ENCODE measurements at places on chromosomes 6 and 20.

DNA sequence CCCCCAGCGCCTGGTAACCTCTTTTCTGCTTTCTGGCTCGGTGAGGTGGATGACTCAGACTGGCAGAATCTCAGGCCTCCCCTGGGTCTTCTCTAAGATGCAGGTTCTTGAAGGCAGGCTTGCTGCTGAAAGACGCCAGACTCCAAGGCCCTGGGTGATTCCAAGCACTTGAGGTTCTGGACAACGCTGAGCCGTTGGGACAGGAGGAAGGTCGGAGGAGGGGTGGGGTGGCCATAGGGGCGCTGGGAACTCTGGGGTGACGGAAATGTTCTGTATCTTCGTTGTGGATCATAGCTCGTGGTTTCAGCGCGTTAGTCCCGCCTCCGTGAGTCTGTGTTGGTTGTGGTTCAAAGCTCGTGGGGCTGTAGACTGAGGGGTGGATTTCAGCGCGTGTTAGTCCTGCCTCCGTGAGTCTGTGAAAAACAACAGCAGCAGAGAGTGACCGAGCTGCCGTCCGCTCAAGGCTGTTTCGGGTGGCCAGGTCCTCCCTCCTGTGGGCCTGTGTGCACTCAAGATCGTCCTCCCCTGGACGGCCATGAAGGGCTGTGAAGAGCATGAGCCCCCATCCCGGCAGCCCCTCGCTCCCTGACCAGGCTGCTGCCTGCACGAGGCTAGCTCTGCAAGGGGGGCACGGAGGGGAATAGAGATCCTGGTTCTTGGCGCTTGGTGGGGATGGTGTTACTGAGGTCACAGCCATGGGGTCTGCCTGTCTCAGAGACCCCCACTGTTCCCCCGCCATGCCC lies 7.7 kb downstream of the NTSR1 start:
- no peak for DNase-seq

- no peak for DNase-seq
Observed at GRCh38 chr20:1294497-1294896, 28.4 kb downstream of the SNPH start.

- no peak for DNase-seq
Observed at GRCh38 chr6:105035299-105035698, 78.4 kb downstream of the LIN28B start.

- DNase-seq: no peak
Observed at GRCh38 chr6:208364-208763, 83.9 kb upstream of the DUSP22 start.

GRCh38 chr6:40393641-40394040 lies 193.5 kb downstream of the LRFN2 start:
- no peak for DNase-seq

DNA sequence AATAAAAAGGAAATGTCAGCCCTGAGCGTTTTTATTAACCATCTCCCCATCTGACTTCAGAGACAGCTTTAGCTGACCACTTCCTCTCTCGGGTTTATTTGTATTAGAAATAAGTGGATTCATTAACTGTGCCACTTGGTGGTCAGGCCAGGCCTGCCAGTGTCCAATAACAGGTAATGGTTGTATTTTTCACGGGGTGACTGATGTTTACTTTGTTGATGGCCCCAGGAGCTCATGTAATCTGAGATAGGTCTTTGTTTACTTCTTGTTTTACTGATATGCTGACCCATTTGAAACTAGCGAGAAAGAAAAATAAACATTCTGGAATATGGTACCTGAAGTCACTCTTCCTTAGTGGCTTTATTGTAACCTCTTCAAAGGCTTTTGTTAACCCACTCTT lies 504.3 kb upstream of the SLC35B3 start:
- DNase-seq: no peak

DNA sequence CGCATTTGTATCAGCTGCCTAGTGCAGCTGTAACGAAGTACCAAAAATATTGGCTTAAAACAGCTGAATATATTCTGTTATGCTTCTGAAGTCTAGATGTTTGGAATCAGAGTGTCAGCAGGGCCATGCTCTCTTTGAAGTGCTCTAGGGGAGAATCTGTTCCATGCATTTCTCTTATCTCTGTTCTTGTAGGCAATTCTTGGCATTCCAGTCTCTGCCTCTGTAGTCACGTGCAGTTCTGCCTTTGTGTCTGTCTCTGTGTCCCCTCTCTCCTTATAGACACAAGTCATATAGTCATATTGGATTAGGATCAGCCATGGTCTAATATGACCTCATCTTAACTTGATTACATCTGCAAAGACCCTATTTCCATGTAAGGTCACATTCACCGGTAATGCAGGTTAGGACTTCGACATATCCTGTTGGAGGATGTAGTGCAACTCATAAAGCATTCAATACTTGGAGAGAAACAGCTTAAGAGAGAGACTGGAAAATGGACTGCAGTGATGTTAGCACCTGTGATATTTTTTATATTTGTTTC lies 18.6 kb downstream of the FAM83B start:
- DNase-seq: no peak

DNA sequence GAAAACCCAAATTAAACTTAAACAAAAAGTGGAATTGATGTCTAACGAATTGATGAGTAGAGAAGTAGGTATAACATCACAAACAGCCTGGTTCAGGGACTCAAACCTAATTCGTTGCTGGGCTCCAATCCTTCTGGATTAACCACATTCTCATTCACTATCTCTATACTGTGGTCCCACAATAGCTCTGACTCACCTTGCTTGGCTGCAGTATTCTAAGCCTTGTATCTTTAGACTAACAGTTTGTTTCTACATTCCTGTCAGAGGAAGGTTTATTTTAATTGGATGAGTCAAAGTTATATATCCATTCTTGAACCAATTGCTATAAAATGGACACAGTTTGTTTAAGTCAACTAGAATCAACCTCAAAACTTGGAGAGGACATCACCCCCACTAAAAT lies 530.5 kb upstream of the PTCHD4 start:
- no peak for DNase-seq

DNA sequence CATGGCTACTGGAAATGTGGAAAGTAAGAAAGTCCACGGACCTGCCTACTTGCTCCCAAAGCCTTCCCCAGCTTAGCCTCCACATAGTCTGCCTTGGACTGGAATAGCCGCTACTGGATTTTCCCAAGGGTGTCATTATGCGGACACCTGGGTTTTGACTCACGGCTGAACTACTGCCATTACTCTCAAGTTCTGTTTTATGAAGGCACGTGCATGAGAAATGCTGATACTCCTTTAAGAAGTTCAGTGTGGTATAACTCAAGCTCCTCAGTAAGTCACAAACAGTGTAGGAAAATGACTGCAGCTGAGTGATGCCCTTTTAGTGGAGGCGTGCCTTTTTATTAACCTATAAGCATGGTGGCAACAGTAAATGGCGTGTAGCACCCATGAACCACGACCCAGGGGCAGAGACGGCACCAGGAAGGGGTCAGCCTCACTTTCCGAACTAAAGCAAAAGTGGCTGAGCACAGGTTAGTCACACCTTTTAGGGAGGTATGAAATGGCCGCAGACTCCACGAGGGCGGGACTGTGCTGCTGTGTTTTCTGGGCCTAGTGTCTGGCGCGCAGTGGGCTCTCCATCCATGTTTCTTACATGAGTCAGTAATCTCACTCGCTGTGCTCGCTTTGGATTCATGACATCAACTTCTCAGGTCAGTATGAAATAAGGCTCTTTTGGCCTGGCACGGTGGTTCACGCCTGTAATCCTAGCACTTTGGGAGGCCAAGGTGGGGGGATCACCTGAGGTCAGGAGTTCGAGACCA lies 23.9 kb downstream of the PSMG4 start:
- no peak for DNase-seq

GRCh38 chr6:82875573-82876185 lies 190.0 kb downstream of the UBE3D start:
- DNase-seq: no peak

Data from KG1 (cell line).